ENCODE measurements at places on chromosomes 16 and 17.

- DNase-seq, result no peak
Measured at GRCh38 chr16:64151990-64152767, 969.7 kb downstream of the CDH11 start.

DNA sequence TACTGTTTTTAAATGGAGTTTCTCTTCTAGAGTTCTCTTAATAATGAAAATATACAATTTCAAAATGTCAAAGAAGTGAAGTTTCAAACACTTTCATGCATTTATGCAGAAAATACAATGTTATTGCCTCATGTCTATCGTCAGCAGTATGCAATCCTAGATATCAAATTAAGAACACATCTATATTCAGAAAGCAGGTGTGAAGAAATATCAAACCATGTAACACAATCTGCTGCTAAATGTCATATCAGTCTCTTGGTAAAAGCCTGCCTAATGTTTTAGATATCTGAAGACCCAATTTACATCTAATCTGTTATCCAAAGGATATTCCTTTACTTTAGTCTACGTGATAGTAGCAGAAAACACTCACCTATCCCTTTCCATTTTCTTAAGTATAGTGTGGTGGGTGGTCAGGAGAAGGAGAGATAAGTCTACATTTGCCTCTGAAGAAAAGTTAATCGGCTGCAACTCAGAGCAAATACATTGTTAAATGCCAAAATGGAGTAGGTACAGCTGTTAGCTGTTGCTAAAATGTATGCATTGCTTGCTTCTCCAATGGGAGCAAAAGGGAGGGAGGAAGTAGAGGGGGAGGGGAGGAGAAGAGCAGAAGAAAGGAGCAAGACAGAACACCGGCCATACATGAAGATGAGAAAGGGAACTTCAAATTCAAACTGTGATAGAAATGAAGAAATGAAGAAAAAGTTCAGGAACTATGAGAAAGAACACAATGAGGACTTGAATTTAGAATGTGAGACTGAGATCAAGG, 64.9 kb downstream of the ITFG1 start:
- no peak for DNase-seq

GRCh38 chr17:6789146-6789545, 13.1 kb downstream of the FBXO39 start:
- DNase-seq, result no peak

DNA sequence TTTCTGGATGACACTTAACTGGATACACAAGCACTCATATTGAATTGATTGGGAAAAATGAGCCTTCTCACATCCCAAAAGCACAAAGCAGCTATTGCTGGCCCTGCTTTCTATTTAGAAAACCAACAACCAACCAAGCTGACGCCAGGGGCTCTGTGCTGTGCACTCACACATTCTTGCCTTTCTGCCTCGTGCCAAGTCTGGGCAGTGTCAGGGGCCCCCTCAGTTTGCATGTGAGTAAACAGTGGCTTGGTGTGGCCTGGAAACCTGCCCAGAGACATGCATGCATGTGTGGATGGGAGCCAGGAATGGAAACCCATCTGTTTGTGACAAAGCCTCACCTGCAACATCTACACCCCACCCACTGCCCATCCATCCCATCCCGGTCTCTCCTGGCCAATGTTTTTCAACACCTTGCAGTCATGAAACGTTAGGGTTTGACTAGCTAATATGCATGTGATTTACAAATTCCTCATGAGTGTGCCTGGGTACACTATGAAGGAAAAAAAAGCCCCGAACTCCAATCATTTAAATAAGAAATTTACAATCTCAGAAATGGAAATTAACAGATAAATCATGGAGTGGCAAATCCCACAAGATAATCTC, 20.4 kb downstream of the MIEF2 start:
- no peak for DNase-seq

DNA sequence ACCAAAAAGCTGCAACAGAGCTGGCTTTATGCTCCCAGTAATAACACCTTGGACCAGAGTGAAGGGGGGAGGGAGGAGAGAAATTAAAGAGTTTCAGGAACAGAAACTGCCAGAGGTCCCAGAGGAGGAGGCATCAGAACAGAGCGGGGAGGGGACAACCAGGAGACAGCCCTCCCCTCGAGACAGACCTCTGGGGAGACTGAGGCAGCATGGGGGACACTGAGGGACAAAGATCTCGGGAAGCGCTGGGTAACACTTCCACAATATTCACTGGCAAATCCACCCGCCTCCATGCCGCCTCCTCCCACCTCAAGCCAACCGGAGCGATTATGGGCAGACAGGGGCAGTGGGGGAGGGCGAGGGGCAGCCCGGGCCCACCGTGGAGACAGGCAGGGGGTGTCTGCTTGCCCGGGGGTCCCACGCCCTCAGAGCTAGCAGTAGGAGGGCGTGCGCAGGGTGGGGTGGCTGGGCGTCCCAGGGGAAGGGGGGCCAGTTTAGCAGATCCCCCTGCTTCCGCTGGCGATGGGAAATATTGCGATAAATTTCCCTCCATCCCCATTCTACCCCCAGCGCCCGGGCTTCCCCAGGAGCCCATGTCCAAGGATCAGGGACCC, 1.2 kb downstream of the PCGF2 start:
- DNase-seq, result no peak

- no peak for DNase-seq
Measured at GRCh38 chr16:50706250-50706649, 12.8 kb downstream of the NOD2 start.

GRCh38 chr17:75103601-75104554, 5.9 kb upstream of the ARMC7 start:
- no peak for DNase-seq

DNA sequence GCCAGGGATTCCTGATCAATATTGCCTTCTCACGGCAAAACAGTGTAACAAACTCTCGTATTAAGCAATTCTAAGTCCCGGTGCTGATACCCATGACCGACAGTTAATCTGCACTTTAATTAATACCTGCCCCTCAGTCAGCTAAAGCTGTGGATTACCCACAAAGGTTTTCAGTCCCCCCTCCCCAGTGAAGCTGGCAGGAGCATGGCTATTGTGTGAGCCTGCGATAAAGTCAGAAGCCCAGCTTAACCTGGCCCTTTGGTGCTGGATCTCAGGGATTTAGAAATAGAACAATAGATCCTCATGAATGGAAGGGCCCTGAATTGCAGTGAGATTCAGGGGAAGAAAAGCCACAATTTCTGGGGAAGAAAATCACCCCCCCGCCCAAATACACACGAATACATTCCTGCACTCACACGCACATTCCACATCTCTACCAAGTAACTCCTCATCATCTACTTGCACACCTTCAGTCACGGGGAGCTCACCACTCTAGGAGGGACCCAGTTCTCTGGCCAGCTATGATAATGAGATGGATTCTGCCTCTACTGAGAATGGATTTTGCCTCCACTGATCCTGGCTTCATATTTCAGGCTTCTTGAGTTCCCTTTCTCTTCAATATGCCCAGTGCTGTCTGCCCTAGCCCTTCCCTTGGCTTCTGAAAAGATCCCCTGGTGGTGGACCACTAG, 102.6 kb downstream of the WSCD1 start:
- no peak for DNase-seq

DNA sequence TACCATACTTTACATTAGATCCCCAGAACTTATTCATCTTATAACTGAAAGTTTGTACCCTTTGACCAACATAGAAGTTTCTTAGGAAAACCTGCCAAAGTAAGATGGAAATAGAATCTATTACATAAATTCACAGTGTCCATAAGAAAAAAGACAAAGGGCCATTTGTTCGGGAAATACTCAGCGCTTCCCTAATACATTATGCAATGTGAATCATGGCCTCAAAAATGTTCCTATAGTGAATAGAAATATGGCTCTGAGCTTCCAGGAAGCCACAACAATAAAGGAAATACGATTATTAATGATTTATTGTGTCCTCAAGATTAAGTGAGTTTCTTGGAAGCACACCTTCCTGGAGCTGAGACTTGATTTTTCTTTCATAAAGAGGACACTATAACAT, 51.5 kb downstream of the GPRC5B start:
- DNase-seq, result peak; percentile 66

DNA sequence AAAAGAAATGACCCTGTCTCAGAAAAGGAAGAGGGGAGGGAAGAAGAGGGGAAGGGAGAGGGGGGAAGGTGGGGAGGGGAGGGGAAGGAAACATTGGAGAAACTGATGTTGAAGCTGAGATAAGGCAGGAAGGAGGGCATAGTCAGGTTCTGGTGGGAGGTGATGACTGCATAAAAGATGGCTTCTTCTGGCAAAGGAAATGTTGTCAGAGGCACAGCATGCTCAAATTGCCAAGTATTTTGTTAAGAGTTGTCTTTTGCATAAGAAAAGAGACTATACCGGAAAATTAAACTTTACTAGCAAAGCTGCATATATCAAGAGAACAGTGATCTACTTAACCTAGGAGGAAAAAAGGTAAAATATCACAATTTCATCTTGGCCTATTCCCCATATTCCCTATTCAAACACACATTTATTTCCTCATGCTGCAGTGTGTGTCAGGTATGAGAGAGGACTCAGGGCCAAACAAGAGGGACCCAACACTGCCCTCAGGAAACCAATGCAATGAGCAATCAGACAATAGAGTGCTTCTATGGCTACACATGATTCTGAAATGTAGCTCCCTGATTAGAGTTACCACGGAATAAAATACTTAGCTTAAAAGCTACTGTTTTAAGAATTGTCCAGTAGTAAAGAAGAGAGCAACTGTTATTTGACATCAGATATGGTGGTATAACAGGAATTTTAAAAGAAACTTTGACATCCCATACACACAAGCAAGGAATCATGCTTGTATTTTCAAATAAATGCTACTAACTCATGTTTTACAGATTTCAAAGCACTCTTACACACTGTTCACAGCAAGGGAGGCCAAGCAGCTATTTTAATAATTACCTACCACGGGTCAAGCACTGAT, 80.9 kb downstream of the PARN start:
- no peak for DNase-seq

- DNase-seq, result no peak
Measured at GRCh38 chr17:27471321-27472269, 15.3 kb downstream of the KSR1 start.

GRCh38 chr17:43753493-43754129, 5.0 kb downstream of the SOST start:
- no peak for DNase-seq

DNA sequence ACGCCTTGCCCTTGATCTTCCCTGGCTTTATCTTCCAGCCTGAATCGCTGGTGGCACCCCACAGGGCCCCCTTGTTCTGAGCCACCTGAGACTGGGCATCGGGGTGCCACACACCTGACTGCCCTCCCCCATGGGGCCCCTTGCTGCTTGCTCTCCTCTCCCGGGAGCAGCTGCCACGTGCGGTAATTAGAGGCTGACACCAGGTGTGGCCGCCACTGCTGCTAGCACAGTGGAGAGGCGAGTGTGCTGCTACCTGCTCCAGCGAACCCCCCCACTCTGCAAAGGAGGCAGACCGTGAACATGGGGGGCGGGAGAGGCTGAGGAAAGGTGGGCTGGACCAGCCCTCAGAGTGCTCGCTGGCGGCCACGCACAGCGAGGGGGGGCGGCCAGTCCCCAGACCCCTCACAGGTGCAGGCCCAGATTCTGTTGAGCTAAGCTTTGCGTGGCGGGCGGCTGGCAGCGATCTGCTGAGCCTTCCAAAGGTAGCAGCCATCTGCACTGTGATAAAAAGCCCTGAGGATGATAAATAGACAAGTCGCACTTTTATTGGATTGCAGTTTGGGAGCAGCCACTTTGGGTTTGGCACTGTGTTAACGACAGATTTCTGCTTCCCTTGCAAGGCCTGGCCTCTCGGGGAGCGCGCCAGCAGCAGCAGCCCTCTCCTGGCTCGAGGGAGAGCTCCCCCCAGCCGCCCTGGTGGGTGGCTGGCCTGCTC, 167.9 kb upstream of the GSE1 start:
- no peak for DNase-seq

GRCh38 chr17:2302778-2303203, 794 bp downstream of the SMG6 start:
- DNase-seq, result no peak

- peak; percentile 14 for DNase-seq
Measured at GRCh38 chr16:54373534-54374520, 87.2 kb upstream of the IRX3 start.

DNA sequence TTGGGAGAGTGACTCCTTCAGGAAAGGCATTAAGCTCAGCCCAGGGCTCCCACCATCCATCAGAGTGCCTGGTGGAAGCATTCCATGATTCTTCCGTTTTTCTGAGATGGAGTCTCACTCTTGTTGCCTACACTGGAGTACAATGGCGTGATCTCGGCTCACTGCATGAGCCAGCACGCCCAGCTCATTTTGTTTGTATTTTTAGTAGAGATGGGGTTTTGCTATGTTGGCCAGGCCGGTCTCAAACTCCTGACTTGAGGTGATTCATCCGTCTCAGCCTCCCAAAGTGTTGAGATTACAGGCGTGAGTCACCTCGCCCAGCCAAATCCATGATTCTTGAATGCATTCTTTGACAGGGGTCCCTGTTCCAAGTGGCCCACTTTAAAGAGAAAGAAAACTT, 23.1 kb downstream of the MIS12 start:
- no peak for DNase-seq

DNA sequence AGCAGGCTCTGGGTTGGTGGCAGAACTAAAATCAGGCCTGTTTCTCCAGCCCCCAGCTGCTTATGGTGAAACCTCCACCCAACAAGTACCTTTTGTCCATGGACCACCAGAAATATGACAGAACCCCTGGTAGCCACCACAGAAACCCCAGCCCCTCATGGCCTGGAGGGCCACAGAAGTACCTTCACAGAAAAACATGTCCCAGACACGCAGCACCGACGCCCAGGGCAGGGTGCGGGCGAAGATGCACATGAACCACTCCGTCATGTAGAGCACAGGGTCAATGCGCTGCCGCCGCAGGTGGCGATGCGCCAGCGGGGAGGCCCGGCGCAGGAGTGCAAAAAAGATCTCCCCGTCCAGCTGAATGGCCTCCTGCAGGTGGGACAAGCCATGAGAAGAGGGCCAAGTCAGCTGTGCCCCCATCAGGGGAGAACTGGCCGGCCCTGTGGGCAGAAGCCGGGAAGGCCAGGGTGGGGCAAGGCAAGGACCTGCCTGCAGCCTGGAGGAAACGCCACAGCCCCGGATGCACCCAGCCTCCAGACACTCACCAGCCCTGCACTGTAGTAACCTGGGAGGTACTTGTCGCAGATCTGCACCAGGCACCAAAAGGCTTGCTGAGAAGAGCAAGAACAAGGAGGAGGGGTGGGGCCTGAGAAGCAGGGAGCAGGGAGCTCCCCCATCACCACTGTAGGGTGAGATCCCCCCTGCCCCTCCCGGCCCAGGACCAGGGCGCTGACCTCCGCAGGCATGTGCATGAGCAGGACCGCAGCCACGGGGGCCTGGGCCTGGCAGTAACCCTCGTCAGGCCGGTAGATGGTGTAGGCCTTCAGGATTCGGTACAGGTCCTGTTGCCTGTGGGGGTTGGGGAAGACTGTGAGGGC, 4.1 kb upstream of the CD2BP2 start:
- DNase-seq, result no peak

DNA sequence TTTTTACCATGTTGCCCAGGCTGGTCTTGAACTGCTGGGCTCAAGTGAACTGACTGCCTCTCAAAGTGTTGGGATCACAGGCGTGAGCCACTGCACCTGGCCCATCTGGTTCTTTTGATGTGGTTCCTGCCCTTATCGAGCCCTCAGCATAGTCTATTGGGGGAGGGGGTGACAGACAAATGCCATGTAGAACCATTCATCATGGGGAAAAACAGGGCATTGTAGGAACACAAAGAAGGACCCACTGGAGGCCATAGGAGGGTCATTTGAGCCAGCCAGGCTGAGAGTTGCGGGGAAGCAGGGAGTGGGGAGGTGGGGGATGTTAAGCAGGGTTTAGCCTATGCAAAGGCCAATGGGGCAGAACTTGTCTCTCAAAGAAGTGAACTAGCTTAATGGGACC, 11.9 kb downstream of the SEC14L5 start:
- no peak for DNase-seq

All from COLO829 (cell line).